ENCODE measurements at places on chromosomes 6 and 20.

GRCh38 chr6:44016131-44016870 is 111.0 kb downstream of the MRPL14 start:
- DNase-seq: no peak

- no peak for DNase-seq
Observed at GRCh38 chr20:23258747-23259121, 91.9 kb upstream of the NXT1 start.

GRCh38 chr20:12762725-12763124 is 246.0 kb upstream of the SPTLC3 start:
- no peak for DNase-seq

DNA sequence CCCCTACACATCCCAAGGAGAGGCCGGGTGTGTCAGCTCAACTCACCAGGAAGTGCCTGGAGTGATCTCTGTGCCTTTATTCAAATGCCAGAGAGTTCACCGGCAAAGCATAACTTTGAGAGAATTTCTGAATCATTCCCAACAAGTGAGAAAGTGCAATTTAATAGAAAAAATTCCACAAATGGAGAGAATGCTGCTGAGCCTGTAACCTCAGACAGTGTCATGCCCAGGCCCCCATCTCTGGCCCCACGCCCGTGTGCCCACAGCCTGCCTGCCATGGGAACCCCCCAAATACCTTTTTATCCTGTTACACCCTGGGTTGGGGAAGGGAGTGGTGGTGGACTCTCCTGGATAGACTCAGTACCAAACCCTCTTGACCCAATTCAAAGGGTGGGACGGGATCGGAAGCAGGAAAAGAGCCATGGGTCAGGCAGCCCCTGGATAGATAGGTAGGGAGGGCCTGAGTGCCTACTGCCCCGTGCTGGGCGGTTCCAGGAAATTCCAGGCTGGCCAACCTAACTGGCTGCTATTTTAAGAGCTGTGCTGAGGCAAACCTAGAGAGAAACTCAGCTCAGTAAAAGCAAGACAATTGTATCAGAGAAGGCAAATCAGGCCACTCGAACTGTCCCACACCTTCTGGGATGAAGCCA is 179.0 kb upstream of the FOXA2 start:
- no peak for DNase-seq

DNA sequence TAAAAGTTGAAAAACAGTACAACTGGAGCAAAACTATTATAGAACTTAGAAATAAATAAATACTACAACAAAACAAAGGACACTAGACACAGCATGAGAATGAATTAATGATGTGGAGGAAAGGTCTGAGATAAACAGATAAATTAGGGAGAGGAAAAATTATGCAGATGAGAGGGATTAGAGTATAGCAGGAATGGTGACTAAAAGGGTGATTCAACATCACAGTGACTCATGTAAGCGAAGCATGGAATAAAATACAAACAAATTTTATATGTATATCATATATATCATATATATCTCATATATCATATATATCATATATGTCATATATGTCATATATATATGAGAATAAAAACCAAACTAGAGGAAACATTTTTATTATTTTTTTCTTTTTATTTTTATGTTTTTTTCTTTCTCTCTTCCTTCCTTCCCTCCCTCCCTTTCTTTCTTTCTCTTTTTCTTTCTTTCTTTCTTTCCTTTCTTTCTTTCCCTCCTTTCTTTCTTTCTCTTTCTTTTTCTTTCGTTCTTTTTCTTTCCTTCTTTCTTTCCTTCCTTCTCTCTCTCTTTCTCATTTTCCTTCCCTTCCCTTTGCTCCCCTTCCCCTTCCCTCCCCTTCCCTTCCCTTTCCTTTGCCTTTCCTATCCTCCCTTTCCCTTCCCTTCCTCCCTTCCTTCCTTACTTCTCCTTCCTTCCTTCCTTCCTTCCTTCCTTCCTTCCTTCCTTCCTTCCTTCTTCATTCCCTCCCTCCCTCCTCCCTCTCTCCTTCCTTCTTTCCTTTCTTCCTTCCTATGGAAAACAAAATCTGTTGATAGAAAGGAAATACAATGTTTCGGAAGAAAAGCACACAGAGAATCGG is 1014.6 kb downstream of the GRIK2 start:
- no peak for DNase-seq

- peak; percentile 73 for DNase-seq
Observed at GRCh38 chr6:16651871-16652270, 109.4 kb downstream of the ATXN1 start.

- no peak for DNase-seq
Observed at GRCh38 chr6:170433163-170434116, 119.7 kb downstream of the PSMB1 start.

GRCh38 chr20:34717230-34718095 is 13.3 kb downstream of the TP53INP2 start:
- no peak for DNase-seq

DNA sequence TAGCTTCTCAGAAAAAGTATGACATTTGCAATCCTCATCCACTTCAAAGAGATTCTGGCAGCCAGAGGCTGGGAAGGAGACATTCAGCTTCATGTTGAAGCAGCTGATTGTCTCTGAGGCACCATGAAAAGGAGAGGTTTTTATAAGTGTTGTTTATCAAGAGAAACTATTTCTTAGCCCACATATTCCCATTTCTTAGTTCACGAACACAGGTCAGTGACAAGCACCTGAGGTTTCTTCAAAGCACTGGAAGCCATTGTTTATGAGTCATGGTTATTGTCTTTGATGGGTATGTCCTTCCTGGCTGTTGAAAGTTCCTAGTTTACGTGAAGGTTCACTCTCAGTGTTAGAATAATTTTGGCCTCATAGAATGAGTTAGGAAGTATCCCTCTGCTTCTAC is 3.0 kb upstream of the DDX43 start:
- DNase-seq: no peak

DNA sequence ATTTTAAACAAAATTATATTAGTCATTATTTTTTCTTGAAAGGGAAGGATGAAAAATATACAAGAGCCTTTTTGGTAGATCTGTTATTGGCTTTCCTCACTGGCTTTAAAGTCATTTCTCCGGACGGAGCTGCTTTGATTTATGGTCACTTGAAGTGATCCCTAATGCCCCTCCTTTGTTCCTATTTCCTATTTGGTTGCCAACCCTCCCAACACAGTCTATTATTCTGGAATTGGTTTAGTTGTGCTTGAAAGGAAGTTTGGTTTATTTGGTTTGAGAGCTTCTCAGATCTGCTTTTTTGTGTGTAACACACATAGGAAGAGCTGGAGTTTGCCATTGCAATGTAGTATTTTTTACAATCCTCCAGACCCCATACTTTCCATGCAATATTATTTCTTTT is 347.9 kb downstream of the RFPL4B start:
- no peak for DNase-seq

GRCh38 chr6:57298741-57299140 is 18.7 kb upstream of the PRIM2 start:
- DNase-seq: no peak

All from activated CD4-positive, alpha-beta T cell treated with anti-CD3 and anti-CD28 coated beads, Interleukin-2, amount 50 U/mL, for 16 hours (primary cell).